GM23248 (cell line): ENCODE measurements at places on chromosomes 2 and 18.

GRCh38 chr2:3039188-3040065 is 338.2 kb downstream of the EIPR1 start:
- no peak for DNase-seq

- no peak for DNase-seq
Observed at GRCh38 chr2:100809506-100809905, 10.4 kb upstream of the NPAS2 start.

DNA sequence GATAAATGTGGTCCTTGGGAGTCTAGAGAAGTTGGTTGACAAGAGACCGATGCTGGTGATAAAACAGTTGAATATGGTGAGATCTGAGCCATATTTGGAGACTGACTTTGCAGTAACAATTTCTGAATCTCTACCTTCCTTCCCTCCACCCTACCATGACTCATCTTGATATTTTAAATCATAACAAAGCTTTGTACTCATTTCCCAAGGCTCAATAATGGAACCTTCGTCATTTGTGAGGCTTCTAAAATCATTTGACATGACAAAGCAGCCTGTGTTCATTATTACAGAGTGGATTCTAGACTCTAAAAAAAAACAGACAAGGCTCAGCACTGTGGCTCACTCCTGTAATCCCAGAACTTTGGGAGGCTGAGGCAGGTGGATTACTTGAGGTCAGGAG is 38.5 kb upstream of the PDCL3 start:
- peak; percentile 20 for DNase-seq

DNA sequence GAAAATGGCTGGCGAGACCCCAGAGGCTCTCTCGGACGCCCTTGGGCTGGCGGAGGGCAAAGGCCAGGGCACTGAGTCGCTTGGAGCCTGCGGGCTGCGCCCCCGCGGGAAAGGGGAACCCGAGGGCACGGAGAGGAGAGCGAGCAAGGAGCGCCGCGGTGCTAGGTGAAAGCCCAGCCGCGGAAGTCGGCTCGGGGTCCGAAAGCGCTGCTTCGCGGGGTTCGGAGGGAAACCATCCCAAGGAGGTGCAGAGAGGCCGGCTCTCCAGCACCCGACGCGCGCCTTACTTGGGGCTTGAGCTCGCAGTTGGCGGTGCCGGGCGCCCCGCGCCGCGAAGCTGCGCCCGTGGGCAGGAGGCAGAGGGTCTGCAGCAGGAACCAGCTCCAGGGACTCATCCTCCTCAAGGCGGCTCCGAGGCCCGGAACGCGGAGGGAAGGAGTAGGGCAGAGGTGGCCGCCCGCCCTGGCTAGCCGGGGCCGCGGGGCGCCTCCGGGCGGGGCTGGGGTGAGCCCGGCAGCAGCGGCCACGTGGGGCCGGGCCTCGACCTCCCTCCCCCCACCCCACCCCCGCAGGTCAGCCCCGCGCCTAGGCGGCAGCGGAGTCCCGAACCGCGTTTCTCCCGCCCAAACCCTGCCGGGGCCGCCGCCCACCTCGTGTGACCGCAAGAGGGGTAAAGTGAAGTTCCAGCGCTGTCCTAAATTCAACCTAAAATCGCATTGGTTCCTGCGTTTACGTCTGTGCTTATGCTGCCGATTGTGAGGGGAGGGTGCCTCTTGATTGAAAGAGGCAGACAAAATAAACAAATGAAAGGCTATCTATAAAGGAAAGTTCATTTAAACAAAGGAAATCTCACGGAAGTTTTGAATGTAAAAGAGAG is at the start of gene TRABD2A:
Gene TRABD2A (minus strand): TSS at position 440 of the 877 bp plus-strand sequence. CDS start 45 bp downstream, at position 395.
- DNase-seq, result peak; percentile 57

DNA sequence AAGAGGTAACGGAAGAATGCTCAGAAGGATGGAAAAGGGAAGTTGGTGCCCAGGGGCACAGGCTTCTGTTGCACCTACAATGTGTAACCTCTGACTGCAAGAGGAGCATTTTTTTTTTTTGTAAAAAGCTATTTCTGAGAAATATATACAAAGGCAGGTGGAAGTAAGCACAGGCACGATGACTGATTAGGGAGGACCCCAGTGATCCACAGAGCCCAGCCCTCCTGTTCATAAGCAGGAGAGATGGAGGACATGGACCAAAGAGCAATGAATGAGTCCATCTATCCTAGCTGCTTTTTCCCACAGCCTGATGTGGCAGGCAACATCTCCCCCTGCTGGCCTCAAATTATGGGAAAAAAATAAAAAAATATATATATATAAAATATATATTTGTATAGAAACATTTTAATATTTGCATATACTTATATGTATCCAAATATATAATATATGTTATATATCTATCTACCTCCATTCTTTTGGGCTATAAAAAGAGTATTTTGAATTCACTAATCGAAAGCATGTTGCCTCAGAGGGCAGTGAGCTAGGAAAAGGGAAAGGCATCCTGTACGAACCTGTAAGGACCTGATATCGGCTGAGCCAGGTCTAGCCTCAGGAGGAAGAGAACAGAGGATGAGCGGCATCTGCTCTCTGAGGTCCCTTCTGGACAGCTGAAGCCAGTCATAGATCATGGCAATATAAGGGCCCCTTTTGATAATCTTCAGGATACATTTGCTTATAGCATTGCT is 166.0 kb upstream of the STK17B start:
- DNase-seq, result peak; percentile 74

GRCh38 chr2:165778187-165778556 is 15.9 kb downstream of the GALNT3 start:
- no peak for DNase-seq

DNA sequence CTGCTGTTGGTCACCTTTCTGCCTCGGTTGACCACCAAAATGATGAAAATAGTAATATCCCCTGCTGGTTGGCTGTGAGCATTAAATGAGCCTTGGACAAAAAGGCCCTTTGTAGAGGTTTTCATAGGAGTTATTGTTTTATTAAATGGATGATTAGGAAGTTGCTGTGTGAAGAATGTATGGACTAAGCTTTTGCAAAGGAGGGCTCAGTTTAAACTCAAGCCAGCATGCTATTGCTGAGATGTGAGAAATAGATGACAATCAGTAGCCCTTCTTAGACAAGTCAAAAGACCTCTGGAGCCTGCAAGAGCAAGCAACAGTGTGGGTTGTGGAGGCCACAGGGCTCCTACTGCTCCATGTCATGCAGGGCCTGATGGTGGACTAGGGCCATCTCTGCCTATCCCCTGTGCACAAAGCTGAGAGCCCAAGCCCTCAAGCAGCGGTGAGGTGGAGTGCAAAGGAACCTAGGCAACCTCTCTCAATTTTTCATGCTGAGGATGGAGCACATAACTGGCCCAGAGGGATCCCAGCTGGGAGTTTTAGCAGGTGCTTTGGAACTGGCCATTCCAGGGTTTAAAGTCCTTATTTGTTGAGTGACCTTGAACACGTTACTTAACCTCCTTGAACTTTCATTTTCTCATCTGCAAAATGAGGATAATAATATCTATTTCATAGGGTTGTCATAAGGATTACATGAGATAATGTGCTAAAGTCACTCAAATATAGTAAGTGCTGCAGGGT is 37.1 kb downstream of the FOSL2 start:
- DNase-seq, result no peak

DNA sequence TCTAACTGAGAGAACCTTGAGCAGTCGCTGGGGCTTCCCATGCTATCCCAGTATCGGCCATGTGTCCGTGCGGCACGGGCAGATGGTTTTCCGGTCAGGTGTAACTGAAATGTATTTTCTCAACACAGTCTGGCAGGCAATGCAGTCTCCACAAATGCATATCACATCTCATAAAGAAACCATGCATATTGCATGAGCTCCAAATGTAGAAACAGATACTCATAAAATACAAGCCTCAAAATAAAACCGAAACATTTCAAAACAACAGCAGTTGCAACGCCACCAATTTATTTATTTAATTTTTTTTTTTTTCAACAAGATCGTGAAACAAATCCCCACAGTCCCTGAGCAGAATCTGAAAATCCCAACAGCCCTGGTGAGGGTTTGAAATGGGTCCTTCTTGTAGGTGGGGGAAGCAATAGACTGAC is 299.4 kb downstream of the LPIN1 start:
- peak; percentile 12 for DNase-seq

- peak; percentile 39 for DNase-seq
Observed at GRCh38 chr2:212595036-212595654, 56.5 kb upstream of the ERBB4 start.

DNA sequence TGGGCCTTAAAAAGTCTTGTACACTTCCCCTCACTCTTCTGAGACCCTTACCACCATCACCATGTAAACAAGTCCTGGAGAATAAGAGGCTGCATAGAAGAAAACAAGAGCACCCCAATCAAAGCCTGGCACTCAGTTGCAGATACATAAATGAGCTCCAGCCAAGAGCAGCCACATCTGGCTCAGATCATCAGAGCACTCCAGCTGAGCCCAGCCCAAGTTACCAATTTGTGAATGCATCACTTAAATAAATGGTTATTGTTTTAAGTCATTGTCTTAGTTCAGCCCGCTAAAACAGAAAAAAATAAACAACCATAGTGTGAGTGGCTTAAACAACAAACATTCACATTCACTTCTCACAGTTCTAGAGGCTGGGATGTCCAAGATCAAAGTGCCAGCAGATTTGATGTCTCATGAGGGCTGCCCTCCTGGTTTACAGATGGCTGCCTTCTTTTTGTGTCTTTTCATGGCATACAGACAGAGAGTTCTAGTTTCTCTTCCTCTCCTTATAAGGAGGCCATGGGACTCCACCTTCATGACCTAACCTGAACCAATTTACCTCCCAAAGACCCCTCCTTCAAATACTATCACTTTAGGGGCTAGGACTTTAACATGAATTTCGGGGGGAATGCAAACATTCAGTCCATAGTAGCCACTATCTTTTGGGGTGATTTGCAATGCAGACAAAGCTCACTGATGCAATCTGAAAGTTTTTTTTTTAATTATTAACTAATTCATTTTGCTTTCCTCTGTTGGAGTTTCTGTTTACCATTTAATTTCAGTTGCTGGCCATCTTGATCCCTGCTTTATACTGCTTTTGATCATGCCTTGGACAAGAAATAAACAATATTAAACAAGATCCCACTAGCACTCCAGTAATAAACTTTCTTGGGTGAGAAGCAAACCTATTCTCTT is 187.5 kb upstream of the ACVR2A start:
- DNase-seq, result no peak

- DNase-seq, result no peak
Observed at GRCh38 chr18:78724214-78724914, 255.3 kb upstream of the SALL3 start.

GRCh38 chr2:76268484-76268883 is 557.8 kb upstream of the GCFC2 start:
- no peak for DNase-seq

DNA sequence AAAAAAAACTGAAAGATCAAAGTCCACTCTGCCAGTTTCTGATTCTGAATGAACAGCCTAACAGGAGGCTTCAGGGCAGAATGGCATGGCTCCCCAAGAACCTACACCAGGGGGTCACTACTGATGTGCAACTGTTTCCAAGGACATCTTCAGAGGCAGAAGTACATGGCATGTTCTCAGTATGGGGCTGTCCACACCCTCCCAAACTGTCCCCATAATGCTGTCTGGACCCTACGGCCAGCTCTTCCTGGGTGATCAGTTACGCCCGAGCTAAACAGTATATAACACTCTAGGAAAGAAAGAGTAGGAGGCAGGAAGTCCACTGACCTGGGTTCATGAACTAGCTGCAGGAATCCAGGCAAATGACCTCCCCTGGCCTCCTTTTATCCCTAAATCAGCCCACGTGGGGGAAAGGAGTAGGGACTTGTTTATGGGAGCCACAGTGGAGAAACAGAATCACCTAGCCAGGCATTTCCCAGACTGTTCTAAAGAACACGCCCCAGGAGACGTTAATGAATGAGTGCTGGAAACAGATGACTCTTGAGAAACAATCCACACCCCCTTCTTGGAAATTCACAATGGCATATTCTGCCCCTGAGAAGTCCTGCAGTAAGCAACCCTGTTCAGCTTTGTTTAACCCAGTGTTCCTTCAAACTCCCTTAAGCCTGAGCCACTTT is 2.5 kb downstream of the TMBIM1 start:
- peak; percentile 84 for DNase-seq

- no peak for DNase-seq
Observed at GRCh38 chr2:15801439-15801838, 138.9 kb upstream of the MYCN start.

GRCh38 chr2:171571721-171572120 is 49.4 kb downstream of the CYBRD1 start:
- no peak for DNase-seq

DNA sequence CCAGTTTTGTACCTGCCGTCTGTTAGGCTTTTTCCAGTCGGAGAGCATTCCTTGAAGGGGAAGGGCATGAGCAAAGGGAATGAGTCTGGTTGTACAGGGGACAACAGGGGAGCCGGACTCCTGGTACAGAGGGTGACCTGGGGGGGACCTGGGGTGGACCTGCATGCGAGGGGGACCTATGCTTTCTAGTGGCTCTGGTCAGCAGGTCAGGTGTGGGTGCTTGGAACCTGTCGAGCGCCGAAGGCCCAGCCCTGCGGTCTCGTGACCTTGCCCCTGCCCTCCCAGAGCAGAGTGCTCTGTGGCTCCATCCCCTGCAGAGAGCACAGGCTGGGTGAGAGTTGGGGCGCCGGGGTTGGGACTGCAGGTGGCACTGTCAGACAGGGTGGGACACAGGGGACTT is 96.7 kb upstream of the ASAP2 start:
- DNase-seq, result no peak

- peak; percentile 2 for DNase-seq
Observed at GRCh38 chr2:177666408-177666807, 273.8 kb downstream of the AGPS start.

GRCh38 chr2:177984749-177985148 is 87.8 kb downstream of the PDE11A start:
- DNase-seq, result peak; percentile 50

DNA sequence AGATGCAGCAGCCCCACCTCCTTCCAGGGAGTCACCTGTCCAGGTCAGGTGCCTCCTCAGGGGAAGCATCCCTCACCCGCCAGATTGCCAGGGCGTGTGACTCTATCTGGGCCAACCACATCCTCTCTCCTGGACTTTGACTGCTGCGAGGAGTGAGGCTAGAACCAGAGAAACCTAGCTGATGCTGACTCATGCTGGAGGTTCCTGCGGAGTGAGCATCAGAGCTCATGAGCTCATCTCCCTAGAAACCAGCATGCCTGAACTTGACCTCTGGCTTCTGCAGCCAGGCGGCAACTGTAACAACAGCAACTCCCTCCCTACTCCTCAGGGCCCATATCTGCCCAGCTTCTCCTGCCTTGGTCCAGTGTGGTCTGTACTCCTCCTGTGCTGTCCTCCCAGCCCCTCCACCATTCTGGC is 28.3 kb upstream of the NT5DC4 start:
- DNase-seq, result peak; percentile 97

GRCh38 chr2:214504599-214505376 is 93.9 kb downstream of the VWC2L start:
- no peak for DNase-seq

GRCh38 chr18:37499044-37499443 is 66.6 kb downstream of the CELF4 start:
- no peak for DNase-seq

- no peak for DNase-seq
Observed at GRCh38 chr2:126041391-126042047, 614.4 kb upstream of the GYPC start.

DNA sequence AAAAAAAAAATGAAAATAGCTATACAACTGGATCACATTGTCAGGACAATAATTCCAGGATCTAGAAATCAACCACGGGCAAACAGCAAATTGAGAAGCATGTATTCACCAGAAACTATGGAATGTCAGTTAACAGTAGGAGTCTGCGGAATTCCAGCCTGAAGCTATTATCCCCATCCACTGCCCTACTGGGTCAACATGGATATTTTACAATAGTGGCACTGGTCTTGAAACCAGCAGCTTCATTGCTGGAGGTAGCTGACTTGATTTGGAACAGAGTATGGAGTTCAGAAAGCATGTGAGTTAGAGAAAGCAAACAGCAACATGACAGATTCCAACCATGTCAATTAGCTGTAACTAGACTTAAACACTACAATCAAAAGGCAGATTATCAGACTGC is 55.7 kb upstream of the PDE1A start:
- no peak for DNase-seq

- no peak for DNase-seq
Observed at GRCh38 chr2:121754851-121755236, 607 bp upstream of the TSN start.
